ENCODE measurements at places on chromosomes 11 and 22.

- no peak for DNase-seq
These were observed 2.2 kb downstream of the MAFF start for GRCh38 chr22:38203855-38204514.

- DNase-seq: no peak
These were observed 38.8 kb downstream of the ZNF202 start for GRCh38 chr11:123702696-123703095.

GRCh38 chr11:17750013-17750800 is 15.6 kb downstream of the KCNC1 start:
- DNase-seq: no peak

DNA sequence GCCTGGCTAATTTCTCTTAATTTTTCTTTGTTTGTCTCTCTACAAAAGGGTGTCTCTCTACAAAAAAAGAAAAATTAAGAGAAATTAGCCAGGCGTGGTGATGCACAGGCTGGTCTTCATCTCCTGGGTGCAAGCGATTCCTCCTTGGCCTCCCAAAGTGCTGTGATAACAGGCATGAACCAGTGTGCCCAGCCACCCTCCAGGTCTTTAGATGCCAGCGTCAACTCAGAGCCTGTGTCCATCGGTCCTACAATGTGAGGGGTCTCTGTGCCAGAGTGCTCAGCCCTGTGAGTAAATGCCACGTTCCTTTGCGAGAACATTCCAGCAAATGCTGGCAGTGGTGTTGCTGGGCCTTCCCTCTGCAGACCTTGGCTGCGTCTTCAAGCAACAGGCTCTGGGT is 62.7 kb downstream of the IGF2 start:
- no peak for DNase-seq

DNA sequence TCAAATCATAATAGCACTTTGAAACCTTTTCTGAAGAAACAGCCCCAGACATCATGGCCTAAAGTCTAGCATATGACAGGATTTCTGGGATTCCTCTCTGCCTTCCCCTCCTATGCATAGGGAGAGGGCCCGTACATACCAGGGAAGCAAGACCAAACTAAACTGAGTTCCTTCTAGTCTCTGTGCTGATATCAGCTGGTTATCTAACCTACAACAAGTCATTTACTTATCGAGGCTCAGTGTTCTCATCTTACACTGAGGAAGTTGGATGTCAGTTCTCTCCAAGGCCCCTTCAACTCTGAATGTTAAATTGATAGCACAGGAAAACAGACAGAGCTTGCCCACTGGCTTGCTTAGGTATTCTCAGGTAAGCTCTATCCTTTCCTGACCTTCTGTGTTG is 17.0 kb upstream of the GRIK4 start:
- DNase-seq: no peak

DNA sequence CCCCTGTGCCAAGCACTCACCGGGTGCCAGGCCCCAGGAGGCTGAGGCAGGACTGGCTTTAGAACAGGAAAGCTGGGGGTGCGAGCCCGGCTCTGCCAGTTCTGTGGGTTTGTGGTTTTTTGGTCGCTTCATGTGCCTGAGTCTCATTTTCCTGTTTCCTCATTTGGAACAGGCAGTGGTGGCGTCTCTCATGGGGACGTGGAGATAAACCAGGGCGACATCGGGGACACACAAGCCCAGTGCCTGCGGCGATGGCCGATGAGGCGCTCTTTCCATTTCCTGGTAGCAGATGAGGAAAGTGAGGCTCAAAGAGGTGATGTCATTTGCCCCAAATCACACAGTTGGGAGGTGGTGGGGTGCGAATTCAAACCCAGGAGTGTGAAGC is 20.8 kb upstream of the CHKA start:
- DNase-seq: no peak

DNA sequence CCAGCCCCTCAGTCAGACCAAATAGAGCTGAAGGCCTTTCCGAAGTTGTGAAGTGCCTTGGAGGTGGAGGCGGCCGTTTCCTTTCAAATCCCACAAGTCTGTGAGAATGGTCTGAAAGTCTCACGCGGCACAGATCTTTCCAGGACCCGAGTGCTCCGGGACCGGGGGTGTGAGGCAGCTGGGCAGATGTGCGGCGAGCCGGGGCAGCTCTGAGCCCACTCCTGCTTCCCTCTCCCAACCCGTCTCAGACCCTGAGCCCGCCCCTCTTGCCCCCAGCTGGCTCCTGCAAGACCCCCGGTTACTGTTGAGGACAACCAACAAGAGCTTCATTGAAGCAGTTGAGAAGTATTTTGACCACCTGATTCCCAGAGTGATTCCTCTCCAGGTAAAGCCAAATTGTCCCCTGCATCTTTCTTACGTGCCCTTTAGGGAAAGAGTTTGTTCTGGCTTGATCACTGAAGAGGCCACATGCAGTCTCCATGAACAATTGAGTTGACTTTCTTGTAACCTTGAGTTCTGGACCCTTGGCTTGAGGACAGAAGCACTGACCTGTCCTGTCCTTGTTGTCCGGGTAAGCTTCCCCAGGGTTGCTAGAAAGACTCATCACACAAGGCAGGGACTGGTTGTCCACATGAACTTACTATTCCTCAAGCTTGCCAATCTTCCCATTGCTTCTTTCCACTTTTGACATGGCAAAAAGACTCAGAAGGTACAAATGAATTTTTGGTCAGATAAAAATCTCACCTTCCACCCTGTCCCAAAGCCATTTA is 7.5 kb downstream of the GLB1L3 start:
- DNase-seq: no peak

- DNase-seq: no peak
These were observed 53.0 kb downstream of the GRAMD4 start for GRCh38 chr22:46673205-46673604.

DNA sequence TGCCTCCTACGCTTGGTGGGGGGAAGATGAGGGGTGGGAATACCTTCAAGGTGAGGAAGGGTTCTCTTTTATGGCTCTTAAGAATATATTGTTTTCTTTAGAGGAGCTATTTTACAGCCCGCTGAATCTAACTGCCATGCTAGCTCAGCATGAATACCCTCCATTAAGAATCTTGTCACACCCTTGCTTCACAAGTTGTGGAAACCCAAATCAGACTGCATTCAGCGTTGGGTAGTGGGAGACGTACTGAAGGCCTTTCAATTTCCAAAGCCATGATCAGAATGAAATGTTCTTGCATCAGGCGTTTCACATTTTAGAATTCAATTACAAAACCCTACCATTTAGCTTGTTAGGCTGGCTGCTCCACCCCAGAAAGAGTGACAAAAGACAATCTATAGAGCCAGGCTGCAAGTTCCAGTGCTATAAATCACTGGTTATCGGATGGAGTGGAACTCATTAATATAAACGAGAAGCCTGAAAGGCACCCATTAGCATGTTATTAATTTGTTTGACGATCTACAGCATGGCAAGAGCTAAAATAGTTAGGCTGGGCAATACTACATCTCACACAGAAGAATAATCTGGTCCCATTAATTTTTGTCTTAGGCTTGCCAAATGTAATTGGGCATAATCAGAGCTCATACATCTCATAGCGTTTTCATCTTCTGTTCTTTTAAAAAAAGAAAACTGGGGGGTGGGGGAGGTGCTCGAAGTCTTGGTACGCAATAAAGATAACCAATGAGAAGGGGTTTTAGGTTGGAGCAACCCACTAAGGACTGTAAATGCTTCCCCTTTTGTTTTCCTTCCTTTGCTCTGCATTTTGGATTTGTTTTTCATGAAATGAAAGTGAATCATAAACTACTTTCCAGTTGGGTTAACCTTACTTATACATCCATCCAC is 57.5 kb downstream of the ABTB2 start:
- no peak for DNase-seq

GRCh38 chr22:45826520-45826919 is 150.4 kb downstream of the WNT7B start:
- no peak for DNase-seq

GRCh38 chr22:44312766-44313165 is at the start of gene SHISAL1:
TSS of gene SHISAL1 (minus strand) at chr22:44312951. CDS start at chr22:44300945, 12,006 bp downstream.
- no peak for DNase-seq

DNA sequence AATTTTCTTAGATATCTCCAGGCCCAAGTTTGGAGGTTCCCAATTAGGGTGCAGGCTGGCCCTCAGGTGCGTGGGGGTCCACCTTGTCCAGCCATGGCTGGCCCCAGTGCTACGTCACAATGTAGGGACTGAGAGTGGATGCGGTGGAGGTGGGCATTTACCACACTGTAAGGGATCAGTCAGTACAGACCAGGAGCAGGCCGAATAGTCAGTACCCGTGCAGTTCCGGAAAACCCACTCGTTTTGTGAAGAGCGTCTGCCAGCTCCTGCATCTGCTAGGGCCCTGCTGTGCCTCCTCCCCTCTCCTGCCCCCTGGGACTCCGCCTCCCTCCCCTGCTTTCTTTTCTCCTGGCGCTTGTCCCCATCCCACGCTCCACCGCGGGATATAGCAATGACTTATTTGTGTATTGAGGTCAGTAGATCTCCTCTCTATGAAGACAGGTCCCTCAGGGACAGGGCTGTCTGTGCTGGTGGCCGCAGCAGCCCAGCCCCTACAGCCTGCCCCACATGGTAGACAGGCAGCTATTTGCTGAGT is 50.4 kb upstream of the SEPTIN5 start:
- no peak for DNase-seq

GRCh38 chr11:29279716-29280115 is 737.1 kb downstream of the KCNA4 start:
- DNase-seq: no peak

DNA sequence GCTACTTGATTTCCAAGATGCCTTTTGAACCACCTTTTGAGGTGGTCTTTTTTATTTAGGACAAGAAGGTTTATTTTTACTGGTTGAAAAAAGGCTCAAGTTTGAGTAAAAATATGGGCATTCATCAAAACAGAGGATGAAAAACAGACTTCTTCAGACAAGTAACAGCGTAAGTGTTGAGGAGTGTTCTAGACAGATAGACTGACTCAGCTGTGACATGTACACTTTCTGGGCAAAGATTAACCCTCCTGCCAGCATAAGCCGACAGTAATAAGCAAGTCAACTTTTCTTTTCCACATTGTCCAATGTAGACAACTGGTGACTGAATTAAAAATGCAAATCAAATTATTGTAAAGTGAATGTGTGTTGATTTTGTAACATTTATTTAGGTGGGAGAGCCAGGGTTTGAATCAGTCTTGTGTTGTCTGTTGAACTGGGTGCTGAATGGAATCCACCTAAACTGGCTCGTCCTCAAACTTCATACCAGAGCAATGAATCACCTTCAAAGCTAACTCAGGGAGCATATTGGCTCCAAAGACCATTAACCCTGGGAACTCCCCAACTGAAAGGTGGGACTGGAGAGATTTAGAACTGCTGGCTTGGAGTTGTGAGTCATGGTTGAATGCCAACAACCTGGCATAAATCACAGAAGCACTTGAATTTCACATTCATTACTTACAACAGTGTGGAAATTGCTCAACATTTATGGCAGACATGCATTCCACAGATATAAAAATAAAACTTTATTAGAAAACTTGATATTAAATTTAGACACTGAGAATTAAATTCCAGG is 377.0 kb downstream of the ETS1 start:
- no peak for DNase-seq

GRCh38 chr11:36702330-36703054 is 104.5 kb upstream of the RAG2 start:
- no peak for DNase-seq

DNA sequence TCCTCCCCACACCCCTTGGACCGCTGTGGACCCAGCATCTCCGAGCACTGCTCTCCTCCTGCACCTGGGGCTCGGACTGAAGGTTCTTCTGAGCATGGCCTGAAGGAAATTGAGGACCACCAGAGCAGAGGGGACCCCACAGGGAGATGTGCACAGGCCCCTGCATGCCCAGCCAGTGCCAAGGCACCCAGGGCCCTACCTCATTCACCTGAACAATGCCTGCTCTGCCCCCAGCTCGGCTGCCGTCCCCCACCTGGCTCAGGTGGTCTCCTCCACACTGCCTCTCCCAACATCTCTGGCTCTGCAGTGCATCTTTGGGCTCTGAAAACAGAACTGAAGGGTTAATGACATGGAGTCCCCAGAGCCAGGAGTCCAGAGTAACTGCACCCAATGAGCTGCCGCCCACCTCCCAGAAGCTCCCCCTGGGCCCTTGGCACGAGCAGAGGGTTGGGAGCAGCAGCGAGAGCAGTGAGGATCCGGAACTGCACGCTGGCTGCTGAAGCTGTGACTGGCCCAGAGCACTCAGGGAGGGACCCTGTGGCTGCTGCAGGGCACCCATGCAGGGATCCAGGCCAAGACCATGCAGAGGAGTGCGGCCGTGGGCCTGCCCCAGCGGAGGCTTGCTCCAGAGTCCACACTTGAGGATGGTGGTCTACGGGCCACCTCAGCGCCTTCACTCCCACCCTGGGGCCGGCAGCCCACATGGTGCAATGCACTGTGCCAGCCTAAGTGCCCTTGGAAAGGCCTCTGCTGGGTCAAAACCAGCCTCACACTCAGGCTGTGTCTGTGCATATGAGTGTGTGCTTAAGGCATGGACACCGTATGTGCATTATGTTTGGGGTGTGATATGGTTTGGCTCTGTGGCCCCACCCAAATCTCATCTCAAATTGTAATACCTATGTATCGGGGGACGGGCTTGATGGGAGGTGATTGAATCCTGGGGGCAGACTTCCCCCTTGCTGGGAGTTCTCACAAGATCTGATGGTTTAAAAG is 686.1 kb downstream of the TBC1D22A start:
- DNase-seq: no peak

GRCh38 chr11:19508165-19508564 is 204.5 kb upstream of the NAV2 start:
- DNase-seq: no peak

DNA sequence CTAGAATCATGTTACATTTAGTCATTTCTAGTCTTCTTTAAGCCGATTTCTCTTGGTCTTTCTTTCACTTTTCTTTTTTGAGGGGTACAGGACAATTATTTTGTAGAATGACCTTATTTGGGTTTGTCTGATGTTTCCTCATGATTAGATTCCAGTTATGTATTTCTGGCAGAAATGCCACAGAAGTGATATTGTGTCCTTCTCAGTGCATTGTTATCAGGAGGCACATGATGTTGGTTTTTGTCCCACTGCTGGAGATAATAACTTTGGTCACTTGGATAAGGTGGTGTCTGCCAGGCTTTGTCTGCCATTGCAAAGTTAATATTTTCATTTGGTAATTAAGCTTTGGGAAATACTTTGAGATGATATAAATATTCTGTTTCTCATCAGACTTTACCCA is 100.3 kb downstream of the RRM1 start:
- DNase-seq: no peak

DNA sequence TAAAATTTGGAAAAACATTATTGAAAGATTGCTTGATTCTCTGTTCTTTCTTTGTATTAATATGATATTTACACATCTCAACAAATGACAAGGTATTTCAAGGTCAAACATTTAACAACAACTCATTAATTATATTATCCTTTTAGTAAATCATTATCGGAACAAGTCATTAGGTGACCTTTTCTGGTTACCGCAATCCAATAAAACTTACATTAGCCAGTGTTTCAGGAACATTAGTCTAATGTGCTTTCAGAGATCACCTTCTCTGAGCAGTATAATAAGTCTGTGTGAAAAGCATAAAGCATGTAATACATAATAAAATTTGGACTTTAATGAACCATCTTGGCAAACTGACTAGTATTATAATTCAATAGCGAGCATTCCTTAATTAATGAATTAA is 1466.4 kb downstream of the FAM181B start:
- no peak for DNase-seq

- no peak for DNase-seq
These were observed 12.8 kb upstream of the CAVIN3 start for GRCh38 chr11:6333095-6333494.
